BE2C (cell line): ENCODE measurements at places on chromosomes 11 and 22.

- DNase-seq: no peak
Observed at GRCh38 chr11:128929468-128929867, 13.2 kb downstream of the TP53AIP1 start.

- DNase-seq: no peak
Observed at GRCh38 chr22:26464312-26464711, 19.3 kb downstream of the HPS4 start.

GRCh38 chr11:94147433-94147845 is 18.8 kb downstream of the PANX1 start:
- peak; percentile 39 for DNase-seq

GRCh38 chr11:128394431-128395089 is 192.8 kb downstream of the ETS1 start:
- DNase-seq: peak; percentile 52

GRCh38 chr11:64767344-64768299 is 7.8 kb upstream of the PYGM start:
- peak; percentile 80 for DNase-seq

- no peak for DNase-seq
Observed at GRCh38 chr11:10122326-10123197, 171.5 kb downstream of the SBF2 start.

GRCh38 chr22:45735273-45735672 is 63.6 kb downstream of the ATXN10 start:
- no peak for DNase-seq

GRCh38 chr11:103910721-103911120 is 125.7 kb upstream of the DDI1 start:
- no peak for DNase-seq

DNA sequence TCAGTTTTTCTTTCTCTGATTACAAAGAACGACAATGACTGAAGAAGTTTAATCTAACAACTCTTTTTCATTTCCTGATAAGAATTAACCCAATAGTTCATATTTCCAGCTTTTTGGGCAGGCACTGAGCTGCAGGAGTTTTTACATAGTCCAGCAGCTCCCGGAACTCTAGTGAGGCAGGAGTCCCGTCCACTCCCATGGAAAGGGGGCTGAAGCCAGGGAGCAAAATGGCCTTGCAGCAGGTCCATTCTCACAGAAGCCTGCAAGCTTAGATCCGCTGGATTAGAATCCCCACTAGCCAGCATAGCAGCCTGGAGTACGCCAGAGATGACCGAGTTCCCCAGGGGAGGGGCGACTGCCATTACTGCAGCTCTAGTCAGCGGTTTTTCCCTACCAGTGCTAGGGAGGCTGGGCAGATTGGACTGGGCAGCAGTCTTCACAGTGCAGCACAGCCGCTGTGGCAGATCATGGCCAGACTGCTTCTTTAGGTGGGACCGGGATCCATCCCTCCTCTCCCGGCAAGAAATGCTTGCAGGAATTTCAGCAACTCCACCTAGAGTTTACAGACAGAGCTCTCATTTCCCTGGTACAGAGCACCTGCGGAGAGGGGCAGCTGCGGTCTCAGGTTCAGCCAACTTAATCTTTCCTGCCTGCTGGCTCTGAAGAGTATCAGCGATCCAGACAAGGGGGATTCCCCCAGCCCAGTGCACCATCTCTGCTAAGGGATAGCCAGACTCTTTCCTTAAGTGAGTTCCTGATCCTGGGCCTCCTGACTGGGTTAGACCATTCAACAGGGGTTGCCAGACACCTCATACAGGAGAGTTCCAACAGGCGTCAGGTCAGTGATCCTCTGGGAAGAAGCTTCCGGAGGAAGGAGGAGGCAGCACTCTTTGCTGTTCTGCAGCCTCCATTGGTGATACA is 742 bp upstream of the CASP4 start:
- DNase-seq: peak; percentile 25

- no peak for DNase-seq
Observed at GRCh38 chr22:20068640-20069039, 11.4 kb upstream of the DGCR8 start.

GRCh38 chr11:34830648-34831047 is 85.5 kb downstream of the APIP start:
- DNase-seq: peak; percentile 40

DNA sequence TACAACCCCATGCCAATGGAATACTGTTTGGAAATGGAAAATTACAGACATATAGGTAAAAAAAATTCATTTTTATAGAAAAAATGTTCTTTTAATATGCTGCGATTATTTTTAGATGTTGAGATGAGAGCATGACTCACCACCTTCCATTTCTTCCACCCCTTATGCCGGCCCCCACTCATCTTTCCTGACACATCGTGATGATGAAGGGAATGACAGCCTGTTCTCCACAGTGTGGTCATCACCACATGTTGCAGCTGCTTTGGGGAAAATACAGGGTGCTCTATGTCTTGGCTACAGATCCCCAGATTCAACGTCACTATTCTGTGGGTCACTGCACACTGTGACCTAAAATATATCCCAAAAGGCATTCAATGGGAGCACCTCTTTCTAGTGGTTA is 916.2 kb downstream of the METTL15 start:
- no peak for DNase-seq

DNA sequence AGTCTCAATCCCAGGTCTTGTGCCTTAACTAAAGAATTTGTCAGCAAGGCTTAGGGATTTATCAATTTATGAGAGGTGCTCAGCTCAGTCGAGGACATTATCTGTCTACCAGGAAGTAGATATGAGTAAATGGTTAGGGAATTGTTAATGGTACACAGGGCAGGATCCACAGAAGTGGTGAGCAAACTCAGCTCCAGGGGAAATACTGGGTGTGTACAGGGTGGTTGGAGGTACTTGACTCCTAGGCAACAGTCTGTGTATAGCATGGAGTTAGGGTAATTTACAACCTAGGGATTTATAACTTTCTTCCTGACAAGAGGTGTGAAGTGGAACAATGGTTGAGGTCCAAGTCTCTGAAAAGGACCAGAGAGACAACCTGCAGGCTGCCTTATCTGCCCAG is 123.4 kb upstream of the OR9Q1 start:
- no peak for DNase-seq

GRCh38 chr22:36731916-36732315 is 28.4 kb upstream of the CACNG2 start:
- no peak for DNase-seq

GRCh38 chr11:118714816-118715215 is 35.4 kb upstream of the TREH start:
- no peak for DNase-seq

DNA sequence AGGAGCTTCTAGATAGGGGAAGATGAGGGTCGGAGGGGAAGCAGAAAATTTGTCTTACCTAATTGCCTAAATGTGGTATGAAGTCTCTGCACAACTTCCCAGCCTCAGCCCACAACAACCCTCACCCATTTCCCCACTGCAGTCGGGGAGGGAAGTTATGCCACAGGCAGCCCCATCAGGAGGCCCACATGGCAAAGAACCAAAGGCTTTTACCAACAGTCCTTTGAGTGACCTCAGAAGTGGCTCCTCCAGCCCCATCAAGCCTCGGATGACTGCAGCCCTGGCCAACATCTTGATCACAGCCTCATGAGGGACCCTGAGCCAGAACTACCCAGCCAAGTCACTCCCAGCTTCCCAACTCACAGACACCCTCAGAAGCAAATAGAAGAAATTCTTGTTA is 54.8 kb downstream of the CHST1 start:
- DNase-seq: no peak

DNA sequence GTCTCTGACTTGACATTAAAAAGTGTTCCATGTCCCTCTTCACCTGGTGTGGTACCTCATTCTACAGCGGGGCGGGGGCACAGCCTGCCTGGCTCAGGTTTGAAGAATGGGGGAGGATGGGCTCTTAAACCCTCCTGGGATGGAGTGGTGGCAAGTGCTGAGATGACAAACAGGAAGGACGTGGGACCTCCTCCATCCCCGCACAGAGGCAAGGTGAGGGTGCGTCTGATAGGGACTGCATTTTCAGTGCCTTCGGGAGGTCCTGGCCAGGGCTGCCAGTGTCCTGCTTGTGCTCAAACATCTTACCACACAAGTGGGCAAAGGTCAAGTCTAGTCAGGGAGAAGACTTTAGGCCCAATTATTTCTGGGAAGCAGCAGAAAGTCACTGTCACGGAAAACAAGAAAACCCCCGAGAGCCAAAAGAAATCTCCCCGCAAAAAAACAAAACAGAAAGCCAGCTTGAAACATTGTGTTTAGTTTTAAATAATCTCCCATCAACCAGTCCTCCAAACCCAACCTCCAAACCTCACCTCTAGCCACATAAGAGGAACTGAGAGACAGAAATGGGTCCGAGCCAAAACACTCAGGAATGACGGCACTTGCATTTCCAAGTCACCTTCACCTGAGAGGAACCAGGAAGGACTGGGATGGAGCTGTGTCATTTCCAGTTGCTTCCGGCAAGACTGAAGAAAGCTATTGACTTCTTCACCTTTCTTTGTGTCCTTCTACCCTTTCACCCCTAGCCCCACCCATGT is 966.5 kb downstream of the NTM start:
- DNase-seq: no peak

GRCh38 chr11:119776031-119776636 is 47.1 kb upstream of the NECTIN1 start:
- peak; percentile 53 for DNase-seq

GRCh38 chr11:134202661-134203060 is 21.1 kb downstream of the NCAPD3 start:
- DNase-seq: no peak

- DNase-seq: peak; percentile 65
Observed at GRCh38 chr11:3159296-3160190, 5.6 kb downstream of the OSBPL5 start.

GRCh38 chr11:95415837-95416304 is 184.9 kb upstream of the SESN3 start:
- no peak for DNase-seq

DNA sequence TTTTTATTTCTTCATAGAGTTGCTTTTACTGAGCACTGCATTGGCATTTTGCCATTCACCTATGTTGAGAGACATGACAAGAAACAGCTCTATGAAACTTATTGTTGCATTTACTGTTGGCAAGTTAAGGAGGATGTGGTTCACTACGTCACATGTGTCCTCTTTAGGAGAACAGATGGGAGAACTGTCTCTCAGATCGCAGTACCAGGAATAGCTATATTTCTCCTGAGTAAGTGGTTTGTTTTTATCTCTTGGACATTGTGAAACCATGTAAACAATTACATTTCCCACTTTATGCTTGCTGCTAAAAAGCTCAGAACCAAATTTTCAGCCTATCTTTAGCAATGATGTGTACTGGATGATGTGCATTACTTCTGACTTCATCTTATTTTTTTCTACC is 34.8 kb upstream of the PSMA1 start:
- no peak for DNase-seq

GRCh38 chr11:78967811-78968210 is 393.1 kb upstream of the NARS2 start:
- DNase-seq: no peak

GRCh38 chr11:103079833-103080232 is 12.1 kb downstream of the DCUN1D5 start:
- DNase-seq: no peak
